ENCODE measurements at places on chromosomes 3 and 15.

DNA sequence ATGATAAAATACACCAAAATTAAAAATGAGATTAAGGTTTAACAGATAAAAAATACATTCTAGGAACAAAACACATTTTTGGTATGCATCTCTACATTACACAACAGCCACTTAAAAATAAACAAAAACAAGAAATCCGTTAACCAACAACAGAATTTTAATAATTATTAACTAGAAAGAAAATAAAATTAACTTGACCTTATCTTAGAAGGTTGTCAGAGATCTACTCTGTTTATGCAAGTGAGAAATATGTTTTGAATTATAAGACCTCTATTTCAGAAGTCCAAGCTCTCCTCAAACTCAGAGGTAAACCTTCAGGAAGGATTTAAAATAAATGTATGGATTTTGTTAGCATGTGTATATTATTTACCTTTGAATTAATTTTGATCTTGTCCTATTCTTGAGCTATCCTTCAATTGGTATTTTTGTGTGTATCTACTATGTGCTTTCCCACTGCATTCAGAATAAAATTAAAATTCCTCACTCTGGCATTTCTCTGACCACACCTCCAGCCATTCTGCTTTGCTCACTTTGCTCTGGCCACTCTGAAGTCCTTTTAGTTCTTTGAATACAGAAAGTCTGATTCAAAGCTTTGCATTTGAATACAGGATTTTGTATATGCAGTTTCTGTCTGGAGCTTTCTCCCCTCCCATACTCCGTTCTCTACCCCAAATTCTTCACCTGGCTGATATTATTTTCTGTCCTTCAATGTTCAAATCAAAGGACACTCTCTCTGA lies 352.0 kb downstream of the ZBTB20 start:
- no peak for DNase-seq

DNA sequence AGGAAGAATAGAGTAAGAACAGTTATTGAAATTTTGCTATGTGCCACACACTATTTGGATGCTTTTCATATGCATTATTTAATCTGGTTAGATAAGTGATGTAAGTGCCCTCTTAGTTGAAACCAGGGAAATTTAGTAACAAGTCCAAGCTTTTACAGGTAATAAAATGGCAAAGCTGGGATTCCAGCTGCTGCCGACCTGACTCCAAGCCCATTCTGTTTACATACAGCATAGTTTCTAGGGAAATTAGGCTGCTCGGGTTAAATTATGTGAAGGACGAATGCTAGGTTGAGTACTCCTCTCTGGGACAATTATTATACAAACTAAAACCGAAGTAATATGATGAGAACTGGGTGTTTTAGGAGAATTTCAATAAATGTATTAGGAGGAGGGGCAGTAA lies 38.7 kb upstream of the FAH start:
- no peak for DNase-seq

- no peak for DNase-seq
Measured at GRCh38 chr3:39260318-39260717, 19.5 kb downstream of the CX3CR1 start.

DNA sequence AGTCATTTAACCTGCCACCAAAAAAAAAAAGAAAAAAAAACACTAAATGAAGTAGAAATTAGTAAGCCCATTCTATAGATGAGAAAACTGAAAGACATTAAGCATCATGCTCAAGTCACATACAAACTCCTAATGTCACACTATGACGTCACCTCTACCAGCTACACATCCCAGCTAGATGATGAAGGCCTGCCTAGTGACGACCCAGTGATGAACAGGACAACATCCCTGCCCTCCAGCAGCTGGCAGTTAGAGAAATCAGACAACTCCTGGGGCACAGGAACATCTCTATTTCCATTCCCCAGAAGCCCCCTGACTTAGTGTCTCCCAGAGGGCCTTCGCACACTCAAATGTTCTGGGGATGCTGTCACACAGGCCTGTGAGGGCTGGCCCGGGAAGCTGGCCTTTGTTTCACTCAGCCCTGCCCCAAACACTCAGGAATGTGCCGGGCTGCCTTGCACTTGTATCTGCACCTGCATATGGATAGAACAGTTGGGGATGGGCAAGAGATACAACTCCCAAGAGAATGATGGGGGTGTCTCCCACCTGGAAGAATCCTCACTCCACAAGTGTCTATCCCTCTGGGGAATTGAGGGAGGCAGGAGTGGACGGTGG lies 7.0 kb upstream of the HAPLN3 start:
- no peak for DNase-seq

DNA sequence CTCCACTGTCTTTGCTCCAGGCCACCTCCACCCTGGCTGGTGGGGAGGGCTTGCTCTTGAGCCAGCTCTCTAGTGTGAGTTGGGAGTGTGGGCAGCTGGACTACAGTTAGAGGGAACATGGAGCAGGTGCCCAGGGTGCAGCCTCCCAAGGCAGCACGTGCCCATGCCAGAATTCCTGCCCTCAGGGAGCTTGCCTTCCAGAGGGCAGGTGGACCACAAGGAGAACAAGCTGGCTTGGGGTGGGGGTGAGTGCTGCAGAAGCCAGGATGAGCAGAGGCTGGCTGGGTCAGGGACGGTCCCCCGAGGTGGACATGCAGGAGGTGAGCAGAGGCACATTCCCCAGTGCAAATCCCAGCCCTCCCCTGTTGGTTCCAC lies 89.5 kb downstream of the VGLL4 start:
- DNase-seq: no peak

GRCh38 chr3:9912294-9912935 lies 4.5 kb upstream of the IL17RC start:
- DNase-seq: peak; percentile 88

DNA sequence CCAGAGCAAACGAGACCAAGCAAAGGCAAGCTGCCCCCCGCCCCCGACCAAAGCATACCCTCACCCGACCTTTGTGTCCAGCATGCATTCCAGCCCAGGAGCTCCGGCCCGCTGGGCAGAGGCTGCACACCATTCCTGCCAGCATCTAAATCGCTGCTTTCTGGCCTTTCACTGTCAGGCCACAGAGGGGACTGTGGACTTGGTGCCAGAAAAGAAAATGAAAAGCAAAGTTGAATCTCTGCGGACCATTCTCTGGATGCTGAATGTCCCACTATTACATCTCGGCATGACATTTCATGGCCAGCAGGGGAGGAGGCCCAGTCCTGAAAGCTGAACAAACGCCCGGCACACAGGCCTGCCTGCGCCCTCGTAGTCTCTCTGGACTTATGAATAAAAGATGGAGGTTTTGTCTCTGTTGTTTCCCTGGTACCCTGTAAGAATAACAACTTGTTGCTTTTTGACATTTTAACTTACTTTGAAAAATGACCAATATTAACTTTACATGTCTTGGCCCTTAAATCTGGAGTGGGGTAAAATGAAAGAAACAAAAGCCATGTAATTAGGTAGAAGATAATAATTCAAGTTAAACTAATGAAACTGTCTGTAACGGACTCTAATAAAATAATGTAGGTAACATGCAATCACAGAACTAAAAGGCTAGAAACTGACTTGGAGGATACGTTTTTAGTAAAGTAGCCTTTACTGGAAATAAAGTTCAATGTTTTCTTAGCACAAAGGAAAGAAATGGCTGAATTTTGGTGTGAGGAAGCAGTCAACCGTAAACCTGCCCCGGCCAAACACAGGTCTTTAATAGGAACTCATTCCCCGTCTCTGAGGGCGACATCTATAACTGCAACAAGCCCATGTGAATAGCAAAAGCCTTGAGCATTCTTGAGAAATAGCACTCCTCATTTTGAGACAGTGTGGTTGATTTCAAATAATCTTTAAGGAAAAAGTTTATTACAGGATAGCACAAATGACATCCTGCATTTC lies 12.7 kb downstream of the IL17RD start:
- no peak for DNase-seq

GRCh38 chr3:24101676-24102168 lies 156.6 kb downstream of the NR1D2 start:
- peak; percentile 28 for DNase-seq

DNA sequence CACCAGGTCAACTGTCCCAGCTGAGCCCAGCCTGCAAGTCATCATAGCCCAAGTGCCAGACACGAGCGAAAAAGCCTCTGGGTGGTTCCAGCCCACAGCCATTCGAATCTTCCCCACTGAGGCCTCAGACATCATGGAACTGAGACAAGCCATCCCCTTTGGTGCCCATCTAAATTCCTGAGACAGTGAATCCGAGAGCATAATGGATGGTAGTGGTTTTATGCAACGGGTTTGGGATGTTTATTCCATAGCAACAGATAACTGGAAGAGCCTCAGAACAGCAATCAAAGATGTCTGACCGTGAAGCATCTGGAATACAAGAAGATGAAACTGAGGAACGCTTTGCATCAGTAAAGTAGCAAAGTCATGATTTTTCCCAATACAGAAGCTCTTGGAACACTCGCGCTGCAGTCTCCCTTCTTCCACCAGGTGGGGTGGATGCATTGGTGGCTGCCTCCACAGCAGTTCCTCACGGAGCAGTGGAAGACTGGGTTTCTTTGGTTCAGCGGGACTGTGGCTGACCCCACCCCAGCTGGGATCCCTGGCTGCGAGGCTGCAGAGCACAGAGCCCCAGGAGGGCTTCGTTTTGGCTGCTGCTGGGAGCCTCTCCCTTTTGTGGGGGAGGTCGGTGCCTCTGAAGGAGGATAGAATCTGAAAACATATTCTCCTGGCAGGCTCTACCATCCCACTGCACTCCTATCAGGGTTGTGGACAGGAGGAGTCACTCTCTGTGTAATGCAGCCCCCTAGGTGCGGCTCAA lies 26.4 kb upstream of the PDE8A start:
- peak; percentile 79 for DNase-seq

- DNase-seq: no peak
Measured at GRCh38 chr3:3686907-3687648, 112.2 kb upstream of the LRRN1 start.

DNA sequence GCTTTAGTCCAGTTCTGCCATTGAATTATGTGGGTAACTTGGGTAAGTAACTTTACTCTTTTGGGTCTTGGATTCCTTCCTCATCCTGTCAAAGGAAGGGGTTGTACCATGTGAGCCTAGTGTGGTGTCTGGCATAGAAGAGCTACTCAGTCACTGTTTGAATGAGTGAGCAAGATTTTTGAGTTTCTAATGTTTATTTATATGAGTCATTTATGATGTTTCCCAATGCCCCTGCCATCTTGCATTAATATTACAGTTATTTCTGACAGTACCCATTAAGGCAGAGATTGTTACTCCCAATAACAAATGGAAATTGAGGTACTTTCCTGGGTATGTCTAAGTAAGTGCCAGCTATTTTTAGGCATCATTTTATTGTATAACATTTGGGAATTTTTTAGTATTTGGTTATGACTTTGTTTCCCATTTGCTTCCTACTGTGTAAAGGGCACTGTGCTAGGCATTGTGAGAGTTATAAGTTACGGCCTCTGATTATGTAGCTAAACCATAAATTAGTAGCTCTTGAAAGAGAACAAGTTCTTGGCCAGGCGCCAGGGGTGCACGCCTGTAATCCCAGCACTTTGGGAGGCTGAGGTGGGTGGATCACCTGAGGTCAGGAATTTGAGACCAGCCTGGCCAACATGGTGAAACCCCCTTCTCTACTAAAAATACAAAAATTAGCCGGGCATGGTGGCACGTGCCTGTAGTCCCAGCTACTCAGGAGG lies 23.5 kb downstream of the NR1D2 start:
- peak; percentile 81 for DNase-seq

DNA sequence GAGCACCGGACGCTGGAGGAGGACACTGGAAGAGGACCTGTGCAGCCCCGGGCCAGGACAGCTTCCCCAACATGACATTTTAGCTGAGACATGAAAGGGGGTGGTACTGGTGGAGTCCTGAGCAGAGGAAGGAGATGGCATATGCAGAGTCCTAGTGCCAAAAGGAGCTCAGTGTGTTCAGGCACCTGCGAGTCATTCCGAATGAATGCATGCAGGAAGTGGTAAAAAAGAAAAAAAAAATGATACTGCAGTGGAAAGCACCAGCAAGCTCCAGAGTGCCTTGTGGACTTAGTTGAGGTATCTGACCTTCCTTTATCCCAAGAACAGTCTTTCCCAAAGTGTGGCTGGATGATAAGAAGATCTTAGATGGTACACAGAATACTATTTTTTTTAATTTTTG lies 6.6 kb upstream of the ZNF148 start:
- peak; percentile 60 for DNase-seq

DNA sequence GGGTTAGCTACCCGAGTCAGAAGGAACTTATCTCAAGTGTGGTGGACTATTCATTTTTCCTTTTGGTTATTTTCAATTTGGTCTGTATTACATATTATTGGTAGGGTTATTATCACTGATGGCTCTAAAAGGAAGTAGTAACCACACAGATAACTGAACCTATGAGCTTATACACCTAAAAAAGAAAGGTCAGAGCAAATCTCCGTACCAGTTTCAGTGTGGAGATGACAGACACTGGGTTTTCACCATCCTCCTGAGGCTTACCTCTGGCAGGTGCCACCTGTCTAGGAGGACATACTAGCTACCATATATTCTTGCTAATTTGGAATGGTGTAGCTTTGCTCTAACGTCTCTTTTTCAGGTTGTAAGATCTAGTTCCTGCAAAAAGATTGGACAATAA lies 10.2 kb downstream of the GAP43 start:
- DNase-seq: no peak

- DNase-seq: peak; percentile 4
Measured at GRCh38 chr3:18194431-18194830, 230.7 kb downstream of the SATB1 start.

Data from iris pigment epithelial cell (primary cell).